Left cardiac atrium (tissue), 4 donors: ENCODE measurements at places on chromosomes 3 and 15.

- no peak for DNase-seq
Measured at GRCh38 chr3:187747506-187747905, 2.2 kb upstream of the BCL6 start.

GRCh38 chr15:71055461-71055860, 59.8 kb upstream of the THSD4 start:
- no peak for DNase-seq

GRCh38 chr3:68136411-68136810, 482.0 kb upstream of the SUCLG2 start:
- no peak for DNase-seq

GRCh38 chr15:90212221-90213098, 11.3 kb downstream of the SEMA4B start:
- no peak for DNase-seq

DNA sequence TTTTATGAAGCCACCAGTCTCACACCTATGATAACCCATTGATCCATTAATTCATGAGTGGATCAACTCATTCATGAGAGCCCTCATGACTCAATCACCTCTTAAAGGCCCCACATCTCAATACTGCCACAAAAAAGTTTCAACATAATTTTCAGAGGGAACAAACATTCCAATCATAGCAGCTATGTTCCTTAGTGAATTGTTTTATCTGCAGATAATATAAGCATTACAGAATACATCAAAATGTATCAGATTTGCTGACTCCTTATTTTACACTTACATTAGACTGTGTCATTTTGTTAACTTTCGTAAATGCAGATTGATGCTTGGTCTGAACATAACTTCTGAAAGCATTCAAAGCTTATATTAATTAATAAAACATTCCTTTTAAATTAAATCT, 155.3 kb upstream of the MBNL1 start:
- no peak for DNase-seq

- no peak for DNase-seq
Measured at GRCh38 chr3:40720863-40721262, 196.1 kb downstream of the ZNF621 start.

DNA sequence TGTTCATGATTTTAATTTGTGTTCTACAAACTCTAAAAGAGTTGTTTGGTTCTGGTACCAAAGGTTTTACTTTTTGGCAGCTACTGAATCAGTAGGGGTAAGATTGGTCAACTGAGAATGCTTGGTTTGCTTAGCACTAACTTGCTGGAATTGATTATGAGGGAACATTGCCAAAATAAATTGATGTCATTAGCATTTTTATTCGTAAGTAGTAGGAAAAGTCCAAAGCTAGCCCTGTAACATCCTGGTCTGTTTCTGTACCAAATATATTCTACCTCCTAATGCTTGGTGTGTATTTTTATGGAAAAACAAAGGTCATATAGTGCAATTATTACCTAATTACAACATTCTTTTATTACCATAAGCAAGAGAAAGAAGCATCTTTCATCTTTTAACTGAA, 35.9 kb upstream of the KPNA4 start:
- DNase-seq, result no peak

DNA sequence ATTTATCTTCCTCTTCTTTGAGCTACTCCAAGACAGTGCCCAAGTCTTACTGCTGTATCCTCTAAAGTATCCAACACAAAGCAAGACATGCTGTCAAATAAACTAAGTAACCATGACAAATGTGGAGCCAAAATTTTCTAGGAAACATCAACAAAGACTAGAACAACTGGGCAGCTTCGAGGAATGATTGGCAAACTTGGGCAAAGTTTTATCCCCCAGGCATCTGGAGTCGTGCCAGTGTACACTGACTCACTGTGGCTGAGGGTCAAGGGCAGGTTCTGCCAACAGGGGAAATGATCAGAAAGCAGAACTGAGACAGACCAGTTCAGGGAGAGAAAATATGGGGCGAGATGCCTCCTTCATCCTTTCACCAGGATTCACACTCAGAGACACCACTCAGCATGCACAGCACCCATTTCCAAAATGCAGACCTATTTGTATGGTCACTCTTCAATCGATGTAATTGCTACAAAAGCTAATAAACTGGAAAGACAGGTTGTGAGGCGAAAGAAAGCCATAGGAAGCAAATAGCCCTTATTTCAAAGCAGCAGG, 65.8 kb downstream of the MB21D2 start:
- DNase-seq, result peak; percentile 72

- DNase-seq, result no peak
Measured at GRCh38 chr15:67548236-67548852, 5.8 kb downstream of the MAP2K5 start.

GRCh38 chr15:88913850-88914169, 631 bp upstream of the MFGE8 start:
- DNase-seq, result no peak

DNA sequence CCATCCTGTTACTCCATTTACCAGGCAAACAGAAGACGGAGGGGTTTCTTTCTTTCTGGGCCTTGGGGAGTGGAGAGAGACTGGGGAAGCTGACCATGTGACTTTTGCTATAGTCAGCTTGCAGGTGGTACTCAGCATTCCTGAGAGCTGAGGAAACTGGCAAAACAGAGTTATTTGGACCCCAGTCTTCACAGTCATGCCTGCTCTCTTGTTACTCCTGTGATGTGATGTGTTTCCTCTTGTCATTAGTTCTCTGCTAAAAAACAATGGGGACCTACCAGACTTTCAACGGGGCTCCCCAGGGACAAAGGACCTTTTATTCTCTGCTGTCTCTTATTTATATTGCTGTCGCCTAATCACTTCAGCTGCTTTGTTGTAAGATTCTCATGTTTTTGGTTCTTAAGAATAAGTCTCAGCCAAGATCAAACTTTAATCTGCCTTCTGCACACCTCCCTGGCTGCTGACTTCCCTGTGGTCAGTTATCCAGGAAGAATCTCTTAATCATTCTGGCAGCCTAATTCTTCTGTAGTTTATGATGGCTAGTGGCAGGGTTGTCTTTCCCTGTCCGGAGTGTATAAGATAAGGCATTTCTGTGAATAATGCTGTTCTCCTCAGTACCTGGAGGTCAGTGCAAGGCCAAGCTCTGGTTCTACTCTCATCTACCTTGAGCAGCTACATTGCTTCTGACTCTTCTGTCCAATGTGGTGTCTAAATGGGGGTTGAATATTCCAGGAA, 8.8 kb downstream of the STARD9 start:
- no peak for DNase-seq

DNA sequence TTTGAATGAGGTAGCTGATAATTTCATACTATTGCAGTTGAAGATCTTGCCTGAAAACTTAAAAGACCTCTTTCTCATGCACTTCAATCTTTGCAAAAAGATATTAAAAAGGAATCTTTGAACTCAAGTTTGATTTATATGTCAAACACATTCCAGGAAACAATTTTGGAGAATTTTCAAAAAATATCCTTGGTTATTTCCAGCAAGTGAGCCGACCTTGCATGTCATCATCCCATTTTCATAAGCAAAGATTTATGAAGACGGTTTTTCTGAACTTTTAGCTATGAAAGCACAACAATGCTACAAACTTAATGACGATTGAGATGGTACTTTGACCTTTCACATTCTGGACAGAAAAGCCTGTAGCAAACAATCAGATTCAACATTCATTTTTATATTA, 95.6 kb downstream of the RFX7 start:
- DNase-seq, result no peak

DNA sequence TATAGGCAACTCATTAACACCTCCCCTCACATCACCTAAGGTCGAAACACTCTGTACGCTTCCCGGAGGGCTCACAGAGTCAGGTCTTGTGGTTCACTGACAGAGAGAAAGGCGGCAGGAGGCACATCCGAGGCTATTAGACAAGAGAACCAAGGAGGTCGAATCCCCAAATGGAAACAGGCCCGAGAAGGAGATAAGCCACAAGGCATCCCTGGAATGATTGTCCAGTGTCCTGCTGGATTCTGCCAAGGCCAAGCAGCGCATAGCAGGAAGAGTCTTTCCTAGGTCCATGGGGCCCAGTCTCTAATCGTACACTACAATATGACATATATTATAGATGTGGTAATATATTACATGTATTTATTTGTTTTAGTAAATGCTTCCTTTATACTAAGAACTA, 58.5 kb downstream of the ANXA2 start:
- no peak for DNase-seq

GRCh38 chr15:94252223-94252766, 20.9 kb downstream of the MCTP2 start:
- no peak for DNase-seq

DNA sequence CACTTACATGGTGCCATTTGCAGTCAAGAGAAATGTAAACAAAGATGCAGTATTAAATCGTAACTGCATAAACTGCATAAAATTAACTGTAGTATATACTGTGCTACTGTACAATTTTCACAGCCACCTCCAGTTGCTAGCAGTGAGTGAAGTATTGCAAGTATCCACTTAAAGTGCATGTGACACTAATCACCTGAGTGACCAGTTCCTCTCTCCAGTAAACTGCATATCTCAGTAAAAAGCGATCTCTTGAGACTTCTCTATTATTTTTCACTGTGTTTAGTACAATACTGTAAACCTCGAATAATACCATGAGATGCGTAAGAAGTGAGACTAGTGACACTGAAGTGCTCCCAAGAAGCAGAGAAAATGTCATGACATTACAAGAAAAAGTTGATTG, 111.7 kb upstream of the PLXND1 start:
- DNase-seq, result no peak

DNA sequence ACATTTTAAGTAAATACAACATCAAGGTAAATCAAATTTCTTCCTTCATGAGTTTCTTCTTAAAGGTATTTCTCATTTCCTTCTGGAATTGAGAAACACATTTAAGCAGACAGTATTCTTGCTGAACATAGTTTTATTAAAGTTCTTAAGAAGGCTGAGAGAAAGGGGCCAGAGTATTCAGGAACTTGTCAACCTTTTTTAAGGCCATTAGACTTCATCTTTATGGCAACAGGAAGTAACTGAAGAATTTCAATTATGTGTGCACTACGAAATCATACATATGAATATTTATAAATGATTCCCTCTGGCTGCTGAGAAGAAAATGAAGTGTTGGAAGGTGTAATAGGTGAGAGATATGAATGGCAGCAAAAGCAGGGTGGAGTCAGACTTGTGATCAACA, 829.4 kb upstream of the DPPA4 start:
- DNase-seq, result no peak

- no peak for DNase-seq
Measured at GRCh38 chr3:76311941-76312340, 526.6 kb upstream of the ZNF717 start.

DNA sequence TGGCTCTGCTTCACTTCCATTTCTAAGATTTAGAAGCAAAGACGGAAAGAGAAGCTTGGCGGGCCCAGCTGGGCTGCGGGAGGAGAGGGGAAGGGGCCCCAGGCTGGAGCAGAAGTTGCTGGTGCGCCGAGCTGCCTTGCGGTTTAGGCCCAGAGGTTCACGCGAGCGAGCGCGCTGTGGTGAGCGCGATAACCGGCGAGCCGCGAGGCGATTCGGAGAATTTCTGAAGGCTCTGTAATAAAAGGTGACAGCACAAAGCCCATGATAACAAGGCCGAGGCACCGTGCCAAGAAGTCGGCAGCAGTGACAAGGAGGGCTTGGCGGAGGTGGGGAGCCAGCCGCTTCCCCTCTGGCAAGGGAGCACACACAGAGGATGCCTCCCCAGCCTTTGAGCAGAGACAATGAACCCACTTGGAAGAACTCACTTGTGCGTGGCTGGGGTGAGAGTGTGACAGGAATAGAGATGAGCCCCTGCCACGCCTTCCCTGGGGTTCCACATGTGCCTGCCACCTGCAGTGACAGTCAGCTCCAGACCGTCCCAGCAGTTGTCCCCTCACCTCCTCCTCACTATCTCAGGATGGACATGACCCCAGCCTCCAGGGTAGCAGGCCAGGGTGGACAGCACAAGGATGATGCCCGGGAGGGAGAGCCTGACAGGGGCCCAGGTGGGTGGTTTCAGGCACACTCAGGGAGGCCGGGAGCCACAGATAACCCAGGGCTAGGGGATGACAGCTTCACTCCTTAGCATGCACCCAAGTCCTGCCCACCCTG, 315.2 kb downstream of the UACA start:
- DNase-seq, result peak; percentile 50

DNA sequence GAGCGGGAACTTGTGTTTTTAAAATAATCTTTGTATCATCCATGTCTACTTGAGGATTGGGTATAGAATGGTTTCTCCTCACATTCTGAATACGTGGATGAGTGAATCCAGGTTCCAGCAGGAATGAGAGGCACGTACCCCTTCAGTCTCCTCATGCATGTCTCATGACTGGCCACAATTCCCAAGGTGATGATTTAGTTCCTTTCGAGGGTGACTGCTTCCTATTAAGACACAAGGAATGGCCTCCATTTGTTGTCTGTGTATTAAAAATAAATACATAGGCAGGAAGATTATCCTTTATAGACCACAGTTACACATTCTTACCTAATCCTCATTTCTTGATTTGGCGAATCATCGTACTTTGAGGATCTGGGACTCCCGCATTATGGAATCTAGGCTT, 217.0 kb upstream of the LRIG1 start:
- no peak for DNase-seq

GRCh38 chr3:85167576-85167975, 208.8 kb downstream of the CADM2 start:
- DNase-seq, result no peak

DNA sequence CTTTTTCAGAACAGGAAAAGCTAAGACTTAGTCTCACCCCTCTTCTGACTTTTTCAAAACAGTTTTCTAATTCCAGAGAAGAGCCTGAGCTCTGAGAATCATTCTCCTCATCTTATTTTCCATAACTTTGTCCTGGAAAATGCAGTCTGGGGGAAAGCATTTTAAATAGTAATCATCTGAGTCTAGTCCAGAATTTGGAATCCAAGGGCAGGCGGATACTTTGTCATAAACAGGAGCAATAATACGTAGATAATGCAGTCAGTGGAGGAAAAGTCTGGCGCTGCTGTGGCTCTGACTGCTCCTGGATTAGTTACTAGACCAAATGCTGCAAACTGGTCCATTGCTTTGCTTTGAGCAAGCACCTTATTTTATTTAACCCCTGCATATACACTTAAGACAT, 285.0 kb downstream of the THSD4 start:
- no peak for DNase-seq

GRCh38 chr15:83510001-83510400, 62.9 kb downstream of the SH3GL3 start:
- DNase-seq, result no peak

- DNase-seq, result no peak
Measured at GRCh38 chr3:45365060-45365459, 23.3 kb upstream of the LARS2 start.

DNA sequence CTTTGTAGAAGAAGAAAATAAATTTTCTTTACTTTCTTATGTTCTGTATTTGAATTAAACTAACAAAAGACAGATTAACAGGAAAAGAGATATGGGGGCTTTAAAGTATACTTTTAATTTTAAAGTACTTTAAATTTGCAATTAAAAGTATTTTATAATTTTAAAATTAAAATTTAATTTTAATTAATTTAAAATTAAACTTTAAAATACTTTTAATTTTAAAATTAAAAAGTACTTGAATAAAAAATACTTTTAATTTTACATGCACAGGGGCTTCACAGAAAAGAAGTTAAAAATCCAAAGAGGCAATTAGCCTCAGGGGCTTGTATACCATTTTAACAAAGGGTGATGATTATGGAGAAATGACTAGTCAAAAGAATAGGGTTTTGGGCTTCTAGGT, 420.5 kb upstream of the TGFBR2 start:
- no peak for DNase-seq
